ENCODE measurements at places on chromosomes 1 and 21.

DNA sequence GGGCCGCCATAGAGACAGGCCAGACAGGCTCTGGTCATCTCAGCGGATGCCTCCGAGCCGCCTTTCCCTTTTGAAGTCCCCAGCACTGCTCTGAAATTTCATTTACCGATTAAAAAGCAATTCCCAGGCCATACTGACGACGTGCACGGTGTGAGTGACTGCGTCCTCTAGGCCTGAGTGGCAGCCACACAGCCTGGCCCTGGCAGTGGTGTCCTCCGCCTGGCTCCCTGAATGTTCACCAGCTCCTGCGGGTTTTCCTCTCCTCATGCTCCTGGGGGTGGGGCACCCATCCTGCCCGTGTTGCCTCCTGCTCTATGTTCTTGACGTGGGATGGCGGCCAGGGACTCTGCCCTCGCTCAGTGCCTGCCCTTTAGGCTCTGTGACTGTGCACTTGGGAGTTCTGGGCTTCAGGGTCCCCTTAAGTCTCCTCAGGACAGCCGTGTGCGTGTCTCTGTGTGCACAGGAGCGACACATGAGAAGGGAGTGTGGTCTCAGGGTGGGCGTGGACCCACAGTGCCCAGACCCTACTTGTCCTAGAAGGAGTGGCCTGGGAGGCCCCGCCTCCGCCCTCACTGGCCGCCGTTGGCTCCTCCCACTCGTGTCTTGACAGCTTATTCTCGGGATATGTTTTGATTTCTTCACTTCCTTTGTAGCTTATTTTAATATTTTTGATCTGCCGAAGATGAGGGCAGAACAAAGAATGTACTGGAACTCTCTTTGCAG, 3.6 kb downstream of the SKI start:
- no peak for DNase-seq

GRCh38 chr1:57470036-57470435, 46.2 kb upstream of the DAB1 start:
- DNase-seq = no peak

DNA sequence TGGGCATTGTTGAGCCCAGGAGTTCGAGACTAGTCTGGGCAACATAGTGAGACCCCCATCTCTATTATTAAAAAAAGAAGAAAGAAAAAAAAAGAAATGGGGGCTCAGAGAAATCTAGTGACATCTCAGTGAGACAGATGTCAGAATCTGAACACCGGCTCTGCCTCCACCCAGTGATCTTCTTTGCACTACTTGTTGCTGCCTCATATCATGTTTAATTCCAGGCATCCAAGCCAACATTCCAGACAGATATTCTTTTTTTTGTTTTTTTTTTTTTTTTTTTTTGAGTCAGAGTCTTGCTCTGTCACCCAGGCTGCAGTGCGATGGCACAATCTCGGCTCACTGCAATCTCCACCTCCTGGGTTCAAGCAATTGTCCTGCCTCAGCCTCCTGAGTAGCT, 5.0 kb upstream of the ARL8A start:
- DNase-seq = no peak

DNA sequence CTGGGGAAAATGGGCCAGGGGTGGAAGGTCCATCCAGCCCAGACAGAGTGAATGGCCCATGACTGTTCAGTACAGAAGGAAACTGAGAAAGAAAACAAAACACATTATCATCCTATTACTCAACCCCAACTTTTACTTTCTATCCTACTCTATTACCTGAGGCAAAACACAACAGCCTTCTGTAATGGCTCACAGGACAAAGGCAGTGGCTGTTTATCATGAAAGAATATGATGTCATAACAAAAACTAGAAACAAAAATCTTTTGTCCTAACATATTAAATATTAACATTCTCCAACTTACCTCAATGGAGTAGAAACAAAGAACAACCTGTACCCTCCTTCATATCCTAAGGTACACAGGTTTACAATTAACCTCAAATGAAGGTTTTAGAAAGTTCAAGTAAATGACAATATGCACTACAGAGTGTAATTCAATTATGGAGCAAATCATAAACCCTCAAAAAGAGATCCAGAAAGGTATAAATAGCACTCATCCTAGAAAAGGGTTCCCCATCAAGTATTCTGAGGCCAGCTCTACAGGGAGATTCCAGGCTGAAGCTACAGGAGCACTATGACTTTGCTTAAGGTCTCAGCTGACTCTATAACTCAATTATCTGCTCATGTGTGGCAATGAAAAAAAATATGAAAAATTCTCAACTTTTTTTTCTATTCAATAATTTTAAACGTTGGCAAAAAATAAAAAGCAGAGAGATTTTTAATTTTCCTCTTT, 15.1 kb downstream of the ELK4 start:
- DNase-seq = no peak

DNA sequence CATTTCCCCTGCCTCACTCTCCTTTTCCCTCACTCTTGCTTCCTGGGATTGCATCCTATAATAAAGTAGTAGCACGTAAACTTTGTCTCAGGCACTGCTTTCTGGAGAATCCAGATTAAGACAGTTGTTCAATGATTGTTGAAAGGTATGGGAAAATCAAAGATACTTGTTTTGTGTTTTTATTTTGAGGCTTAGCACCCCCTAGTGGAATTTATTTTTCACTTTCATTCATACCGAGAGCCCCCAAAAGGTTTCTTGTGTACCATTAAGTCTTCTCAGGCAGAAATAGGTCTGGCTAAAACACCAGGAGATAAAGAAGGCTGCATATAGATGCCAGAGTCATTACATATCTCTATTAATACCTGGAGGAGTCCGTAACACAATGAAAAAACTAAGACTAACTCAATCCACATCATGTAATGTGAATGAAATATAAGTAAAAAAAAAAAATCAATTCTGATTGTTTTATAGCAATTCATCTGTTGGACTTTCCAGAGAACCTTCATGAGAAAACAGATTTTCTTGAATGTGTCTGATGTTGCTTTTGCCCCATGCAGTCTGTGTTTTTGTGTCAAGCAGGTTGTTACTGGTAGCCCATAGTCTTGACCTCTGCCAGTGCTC, 103.5 kb downstream of the RPE65 start:
- no peak for DNase-seq

- DNase-seq = no peak
Observed at GRCh38 chr1:233356705-233356987, 29.1 kb downstream of the MAP3K21 start.

GRCh38 chr1:62687421-62687902, 724 bp downstream of the DOCK7 start:
- DNase-seq = peak; percentile 13

DNA sequence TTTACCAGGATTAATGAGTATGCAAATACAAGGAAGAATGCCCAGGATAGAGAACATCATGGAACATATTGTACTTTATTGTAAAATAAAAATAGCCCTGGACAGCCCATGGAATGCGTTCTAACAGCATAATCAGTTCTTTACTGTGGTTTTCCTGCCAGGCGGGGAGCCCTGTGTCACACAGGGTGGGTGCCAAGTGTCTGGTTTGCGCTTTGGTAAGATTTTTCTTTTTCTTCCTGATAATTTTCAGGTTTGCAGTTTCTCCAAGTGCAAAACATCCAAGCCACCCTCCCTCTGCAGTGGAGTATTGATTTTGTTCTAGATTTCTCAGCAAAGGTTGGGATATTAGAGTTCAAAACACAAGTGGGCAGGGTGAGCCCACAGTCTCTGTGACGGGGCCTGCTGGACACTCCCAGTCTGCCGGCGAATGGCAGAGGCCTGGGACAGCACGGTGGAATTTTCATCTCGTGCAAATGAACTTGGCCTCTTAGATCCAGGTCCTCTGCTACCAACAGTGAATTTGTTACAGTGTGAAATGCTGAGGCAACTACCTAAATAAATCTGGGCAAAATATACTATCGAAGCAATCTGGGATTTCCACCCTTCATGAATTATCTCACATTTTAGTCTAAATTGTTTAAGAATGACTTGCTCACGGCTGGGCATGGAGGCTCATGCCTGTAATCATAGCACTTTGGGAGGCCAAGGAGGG, 15.6 kb upstream of the KCNJ15 start:
- no peak for DNase-seq

GRCh38 chr1:65266476-65266875, 42.9 kb upstream of the DNAJC6 start:
- DNase-seq = no peak

DNA sequence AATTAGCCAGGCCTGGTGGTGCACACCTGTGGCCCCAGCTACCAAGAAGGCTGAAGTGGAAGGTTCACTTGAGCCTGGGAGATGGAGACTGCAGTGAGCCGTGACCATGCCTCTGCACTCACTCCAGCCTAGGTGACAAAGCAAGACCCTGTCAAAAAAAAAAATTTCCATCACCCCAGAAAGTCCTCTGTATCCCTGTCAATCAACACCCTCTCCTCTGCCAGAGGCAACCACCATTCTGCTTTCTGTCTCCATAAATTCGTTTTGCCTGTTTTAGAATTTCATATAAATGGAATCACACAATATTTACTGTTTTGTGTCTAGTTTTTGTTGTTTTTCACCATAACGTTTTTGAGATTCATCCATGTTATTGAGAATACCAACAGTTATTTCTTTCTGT, 141.6 kb upstream of the SLC45A1 start:
- DNase-seq = no peak

- DNase-seq = no peak
Observed at GRCh38 chr1:243890576-243890975, 40.5 kb upstream of the AKT3 start.

- no peak for DNase-seq
Observed at GRCh38 chr1:212982430-212983152, 32.2 kb downstream of the VASH2 start.

DNA sequence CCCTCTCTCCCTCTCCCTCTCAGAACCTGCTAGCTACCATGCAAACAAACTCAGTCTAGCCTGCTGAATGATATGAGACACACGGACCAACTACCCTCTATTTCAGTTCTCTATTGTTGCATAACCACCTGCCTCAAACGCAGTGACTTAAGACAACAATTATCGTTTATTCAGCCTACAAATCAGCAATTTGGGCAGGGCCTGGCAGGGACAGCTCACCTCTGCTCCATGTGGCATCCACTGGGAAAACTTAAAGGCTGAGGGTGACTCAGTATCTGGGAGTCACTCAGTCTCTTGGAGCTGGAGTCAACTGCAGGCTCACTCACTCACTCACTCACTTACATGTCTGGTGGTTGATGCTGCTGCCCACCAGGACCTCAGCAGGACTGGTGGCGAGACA, 121.3 kb downstream of the SEC16B start:
- DNase-seq = no peak

DNA sequence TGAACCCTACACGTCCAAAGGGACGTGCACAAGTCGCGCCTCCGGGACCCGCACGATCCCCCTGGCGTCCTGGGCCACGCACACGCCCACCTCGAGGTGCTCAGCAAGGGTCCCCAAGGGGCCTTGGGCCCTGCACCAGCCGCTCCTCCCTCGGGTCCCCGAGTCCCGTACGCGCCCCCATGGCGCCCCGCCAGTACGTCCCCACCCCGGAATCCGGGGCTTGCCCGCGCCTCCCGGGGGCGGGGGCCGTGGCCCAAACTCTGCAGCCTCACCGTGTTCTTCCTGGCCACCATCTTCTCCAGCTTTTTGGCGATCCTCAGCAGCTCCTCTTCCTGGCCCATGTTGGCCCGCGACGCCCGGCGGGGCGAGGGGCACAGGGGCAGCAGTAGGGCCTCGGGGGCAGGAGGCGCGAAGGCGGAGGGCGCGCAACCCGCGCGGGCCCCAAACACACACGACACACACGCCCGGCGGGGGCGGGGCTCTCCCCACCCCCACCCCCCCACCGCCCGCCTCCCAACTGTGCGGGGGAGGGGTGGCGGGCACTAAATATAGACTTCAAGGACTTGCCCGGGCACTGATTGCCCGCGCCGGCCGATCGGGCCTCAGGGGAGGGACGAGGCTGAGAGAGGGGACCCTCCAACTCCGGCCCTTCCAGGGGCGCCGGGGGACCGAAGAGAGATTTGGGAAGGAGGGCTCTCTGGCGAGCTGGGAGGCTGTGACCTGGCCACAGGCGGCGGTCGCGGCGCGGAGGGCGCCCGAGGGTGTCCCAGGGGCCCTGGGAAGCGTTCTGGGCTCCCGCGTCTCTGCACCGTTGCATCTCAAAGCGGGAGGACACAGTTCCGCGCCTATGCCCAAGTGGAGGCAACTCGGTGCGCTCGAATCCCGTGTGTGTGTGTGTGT, at the start of gene TCEA3:
TSS of gene TCEA3 (minus strand) at position 456 of the 900 bp plus-strand sequence. CDS start at position 341, 115 bp downstream.
- no peak for DNase-seq

DNA sequence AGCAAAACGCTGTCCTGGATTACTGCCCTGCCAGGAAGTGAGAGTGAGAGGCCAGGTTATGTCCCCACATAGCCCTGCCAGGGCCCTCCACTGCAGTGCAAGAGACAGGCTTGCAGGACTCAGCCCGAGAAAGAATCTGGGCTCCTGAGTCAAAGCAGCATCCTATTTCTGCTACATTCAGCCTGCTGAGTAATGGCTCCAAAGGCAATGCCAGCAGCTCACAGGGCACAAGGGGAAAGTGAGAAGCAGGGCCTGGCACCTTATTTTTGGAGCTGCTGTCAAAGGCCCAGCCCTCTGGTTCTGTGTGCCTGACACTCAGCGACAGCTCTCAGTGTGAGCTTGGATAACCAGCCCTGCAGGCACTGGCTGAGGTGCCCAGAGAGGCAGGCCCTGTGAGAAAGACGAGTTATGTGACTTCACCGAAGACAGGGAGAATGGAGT, 83.9 kb downstream of the DTL start:
- DNase-seq = no peak

DNA sequence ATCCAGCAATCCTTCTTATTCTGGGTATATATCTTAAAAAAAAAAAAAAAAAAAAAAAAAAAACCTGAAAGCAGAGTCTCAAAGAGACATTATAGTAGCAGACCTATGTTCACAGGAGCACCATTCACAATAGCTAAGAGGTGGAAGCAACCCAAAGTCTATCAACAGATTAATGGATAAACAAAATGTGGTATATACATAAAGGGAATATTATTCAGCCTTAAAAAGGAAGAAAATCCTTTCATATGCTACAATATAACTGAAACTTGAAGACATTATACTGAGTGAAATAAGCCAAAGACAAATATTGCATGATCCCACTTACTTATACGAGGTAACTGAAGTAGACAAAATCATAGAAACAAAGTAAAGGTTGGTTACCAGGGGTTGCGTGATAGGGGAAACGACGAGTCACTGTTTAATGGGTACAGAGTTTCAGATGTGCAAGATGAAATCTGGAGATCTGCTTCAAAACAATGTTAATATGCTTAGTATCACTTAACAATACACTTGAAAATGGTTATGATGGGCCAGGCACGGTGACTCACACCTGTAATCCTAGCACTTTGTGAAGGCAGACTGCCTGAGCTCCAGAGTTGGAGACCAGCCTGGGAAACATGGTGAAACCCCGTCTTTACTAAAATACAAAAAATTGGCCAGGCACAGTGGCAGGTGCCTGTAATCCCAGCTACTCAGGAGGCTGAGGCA, 29.5 kb downstream of the PIK3R3 start:
- DNase-seq = no peak

DNA sequence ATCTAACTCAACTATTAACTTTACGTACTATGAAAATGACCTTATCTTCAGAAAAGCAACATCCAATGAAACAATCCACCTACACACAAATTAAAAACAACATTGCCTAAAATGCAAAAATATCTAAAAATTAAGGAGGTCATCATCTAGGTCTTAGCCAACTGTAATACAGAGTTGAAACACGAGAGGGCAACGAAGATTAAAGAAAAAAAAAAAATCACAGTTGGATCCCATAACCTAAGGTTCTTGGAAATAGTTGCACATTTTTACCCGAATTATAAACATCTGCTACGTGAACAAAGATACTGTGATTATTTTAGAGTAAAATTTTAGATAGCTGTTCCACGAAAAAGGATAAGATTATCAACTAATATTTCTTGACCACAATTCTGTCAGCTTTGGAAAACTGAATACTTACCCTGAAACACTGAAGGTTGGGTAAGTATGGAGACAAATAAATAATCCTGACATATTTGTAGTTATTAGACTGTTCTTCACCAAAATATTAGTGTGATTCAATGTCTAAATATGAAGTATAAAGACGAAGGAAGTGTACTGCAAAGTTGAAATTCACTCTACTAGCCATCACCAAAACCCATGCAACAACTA, 88.0 kb upstream of the AK4 start:
- no peak for DNase-seq

Data from stimulated activated CD4-positive, alpha-beta T cell treated with anti-CD3 and anti-CD28 coated beads, Interleukin-12 subunit alpha, Interleukin-12 subunit beta, amount 100 ng/mL, for 48 hours (primary cell).